ENCODE measurements at places on chromosomes 6 and 20.
A peak's percentile ranks its signal among the peaks of the same experiment; 100 is the strongest.

GRCh38 chr20:50311308-50312001 is 120.8 kb downstream of the CEBPB start:
- DNase-seq, result no peak

DNA sequence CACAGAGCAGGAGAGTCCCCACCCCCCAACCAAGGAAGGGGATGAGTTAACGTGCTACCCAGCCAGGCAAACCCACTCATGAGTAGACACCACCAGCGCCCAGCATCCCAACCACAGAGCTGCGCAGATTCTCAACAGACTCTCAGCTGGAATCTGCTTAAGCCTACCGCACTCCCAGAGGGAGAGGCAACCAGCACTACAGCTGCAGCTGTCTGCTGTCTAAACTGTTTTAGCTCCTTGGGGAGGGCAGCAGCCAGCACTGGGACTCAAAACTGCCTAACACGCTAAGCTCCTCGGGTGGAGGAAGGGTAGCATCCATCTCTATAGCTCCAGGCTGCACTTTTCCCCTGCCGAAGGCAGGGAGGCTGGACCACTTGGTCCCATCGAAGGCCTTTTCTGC is 539.8 kb downstream of the EPHA7 start:
- DNase-seq, result no peak

- no peak for DNase-seq
Measured at GRCh38 chr6:156627524-156627923, 149.7 kb upstream of the ARID1B start.

DNA sequence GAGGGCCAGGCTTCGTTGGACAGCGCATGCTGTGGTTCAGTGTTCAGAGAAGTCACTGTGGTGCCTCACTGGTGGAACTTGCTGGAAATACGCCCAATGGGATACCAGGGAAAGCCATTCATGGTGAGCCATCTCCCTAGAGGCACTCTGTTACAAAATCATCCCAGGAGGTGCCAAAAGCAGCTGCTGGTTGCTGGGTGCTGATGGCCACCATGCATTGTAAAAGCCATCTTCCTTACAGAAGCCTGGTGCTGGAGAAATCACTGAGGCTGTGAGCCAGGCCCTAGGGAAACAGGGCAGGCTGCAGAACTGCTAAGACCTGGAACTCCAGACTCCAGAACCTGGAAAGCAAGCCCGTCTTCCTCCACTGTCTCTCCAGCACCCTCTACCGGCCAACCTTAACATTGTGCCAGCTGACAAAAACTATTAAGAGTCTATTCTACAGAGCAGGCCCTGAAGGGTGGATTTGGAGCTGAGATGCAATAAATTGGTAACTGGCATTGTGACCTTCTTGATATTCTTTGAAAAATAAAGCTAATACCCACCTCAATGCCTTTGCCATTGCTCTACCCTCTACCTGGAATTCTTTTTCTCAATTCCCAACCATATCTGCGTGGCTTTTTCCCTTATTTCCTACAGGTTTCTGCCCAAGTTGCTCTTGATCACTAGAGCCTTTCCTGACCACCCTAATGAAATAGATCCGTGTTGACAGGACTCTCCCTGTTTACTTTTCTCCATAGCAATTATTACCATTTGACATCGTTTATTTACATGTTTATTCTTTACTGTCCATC is 18.5 kb downstream of the SNRPB start:
- DNase-seq, result no peak

GRCh38 chr20:21387528-21387927 is 9.8 kb downstream of the NKX2-4 start:
- DNase-seq, result no peak

DNA sequence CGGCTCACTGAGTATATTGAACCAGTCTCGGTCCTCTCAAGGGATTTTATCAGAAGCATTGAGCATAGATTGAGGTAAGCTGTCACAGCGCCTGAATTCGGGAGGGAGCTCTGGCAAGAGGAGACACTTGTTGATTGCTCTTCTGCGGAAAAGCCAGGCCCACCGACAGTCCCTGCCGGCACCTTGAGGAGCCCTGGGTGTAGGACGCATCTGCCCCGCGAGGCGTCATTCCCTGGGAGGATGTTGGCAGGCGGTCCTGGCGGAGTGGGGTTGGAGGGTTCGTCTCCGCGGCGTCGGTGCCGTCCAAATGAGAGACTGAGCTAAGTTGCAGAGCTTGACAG is 843 bp downstream of the FBXO9 start:
- DNase-seq, result peak; percentile 6

- DNase-seq, result no peak
Measured at GRCh38 chr20:64238851-64239387, 16.6 kb upstream of the PCMTD2 start.

- no peak for DNase-seq
Measured at GRCh38 chr6:97023982-97024381, 99.5 kb downstream of the KLHL32 start.

DNA sequence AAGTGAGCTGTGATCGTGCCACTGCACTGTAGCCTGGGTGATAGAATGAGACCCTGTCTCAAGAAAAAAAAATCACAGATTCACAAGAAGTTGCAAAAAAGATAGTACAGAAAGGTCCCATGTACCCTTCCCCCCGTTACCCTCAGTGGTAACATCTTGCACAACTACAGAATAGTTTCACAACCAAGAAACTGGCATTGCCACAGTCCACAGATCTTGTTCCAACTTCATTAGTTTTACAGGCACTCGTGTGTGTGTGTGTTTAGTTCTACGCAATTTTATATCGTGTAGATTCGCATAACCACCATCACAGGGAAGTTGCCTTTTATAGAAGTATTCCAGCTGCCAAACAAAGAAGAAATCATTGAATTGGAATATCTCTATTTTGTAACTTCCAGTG is 19.1 kb downstream of the SPATA2 start:
- no peak for DNase-seq

GRCh38 chr6:119479860-119480655 is 130.5 kb upstream of the MAN1A1 start:
- no peak for DNase-seq

DNA sequence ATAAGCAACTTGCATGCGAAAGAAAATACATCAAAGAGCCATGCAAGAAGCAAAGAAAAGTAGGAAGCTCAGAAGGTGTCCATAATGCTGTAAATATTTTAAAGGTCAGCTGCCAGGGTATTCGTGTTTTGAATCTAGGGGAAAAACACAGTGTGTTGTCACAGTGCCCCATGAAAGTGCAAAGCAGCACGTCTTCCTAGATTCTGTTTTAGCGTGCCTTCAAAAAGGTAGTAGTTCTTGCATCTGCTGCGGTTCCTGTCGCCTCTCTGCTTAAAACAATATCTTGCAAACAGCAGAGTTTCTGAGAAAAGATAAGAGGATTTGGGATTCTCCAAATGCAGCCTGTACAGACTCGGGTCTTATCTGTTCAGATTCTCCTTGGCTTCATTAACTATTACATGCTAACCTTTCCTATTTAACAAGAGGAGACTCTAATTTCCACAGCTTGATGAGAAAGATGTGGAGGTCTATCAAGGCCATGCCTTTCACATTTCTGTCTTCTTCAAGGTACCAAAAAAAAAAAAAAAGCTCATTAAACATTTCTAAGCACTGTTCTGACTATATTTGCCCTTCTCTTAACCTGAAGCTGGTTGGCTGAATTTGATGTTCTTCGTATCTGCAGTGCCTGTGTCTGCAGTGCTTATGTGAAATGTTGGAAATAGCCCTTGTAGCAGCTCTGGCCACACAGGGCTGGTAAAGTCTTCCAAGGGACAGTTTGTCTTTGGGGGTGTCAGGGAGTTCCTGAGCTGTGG is 297.5 kb downstream of the ADGB start:
- no peak for DNase-seq

GRCh38 chr20:5535125-5535756 is 215.0 kb upstream of the SHLD1 start:
- DNase-seq, result no peak

DNA sequence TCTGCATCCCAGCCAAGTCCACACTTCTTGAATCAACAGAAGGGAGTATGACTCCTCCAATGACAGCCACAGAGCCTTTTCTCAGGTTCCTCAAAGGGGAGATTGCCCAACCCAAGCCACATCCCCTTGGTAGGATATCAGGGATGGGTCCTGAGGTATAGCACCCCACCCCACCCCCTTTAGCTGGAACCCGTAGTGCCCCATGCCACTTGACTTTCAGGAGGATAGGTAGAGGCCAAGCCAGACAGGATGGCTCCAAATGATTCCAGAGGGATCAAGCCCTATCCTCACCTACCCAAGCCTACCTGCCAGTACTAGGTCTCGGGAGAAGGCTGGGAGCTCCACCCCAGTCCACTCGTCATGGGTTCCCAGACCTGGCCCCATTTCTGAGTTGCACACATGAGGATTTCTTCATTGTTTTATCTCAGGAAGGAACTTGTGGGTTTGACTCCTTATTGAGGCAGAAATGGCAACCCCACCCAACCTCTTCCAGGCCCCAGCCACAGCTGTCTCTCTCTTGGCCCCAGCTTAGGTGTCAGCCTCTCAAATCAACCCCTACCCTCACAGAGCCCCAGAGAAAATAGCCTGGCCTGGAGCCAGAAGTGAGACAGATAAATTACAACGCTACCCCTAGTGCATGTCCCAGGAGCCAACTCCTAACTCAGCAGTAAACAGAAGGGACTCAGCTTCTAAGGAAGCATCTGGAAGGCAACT is 3.6 kb downstream of the CCND3 start:
- DNase-seq, result no peak

Data from stimulated activated CD8-positive, alpha-beta memory T cell treated with anti-CD3 and anti-CD28 coated beads, Interleukin-4, amount 100 ng/mL, for 1 hour (primary cell).